ENCODE measurements at places on chromosomes 7 and 10.

DNA sequence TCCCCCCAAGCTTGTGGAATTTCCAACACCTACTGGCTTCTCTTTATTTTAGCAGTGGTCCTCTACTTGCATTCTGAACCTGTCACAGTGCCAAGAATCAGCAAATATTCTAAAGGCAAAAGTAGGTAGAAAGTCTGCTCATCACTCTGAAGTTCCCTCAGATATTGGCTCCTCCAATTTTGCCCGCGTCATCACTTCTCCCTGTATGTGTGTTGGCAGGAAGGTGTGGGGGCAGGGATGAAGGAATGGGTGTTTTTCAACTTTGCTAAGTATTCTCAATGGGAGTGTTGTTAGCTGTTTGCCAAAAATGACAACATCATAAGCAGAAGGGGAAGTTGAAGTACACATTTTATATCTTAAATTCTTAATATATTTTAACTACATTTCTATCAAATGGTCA is 226.2 kb downstream of the POLR1F start:
- no peak for DNase-seq

DNA sequence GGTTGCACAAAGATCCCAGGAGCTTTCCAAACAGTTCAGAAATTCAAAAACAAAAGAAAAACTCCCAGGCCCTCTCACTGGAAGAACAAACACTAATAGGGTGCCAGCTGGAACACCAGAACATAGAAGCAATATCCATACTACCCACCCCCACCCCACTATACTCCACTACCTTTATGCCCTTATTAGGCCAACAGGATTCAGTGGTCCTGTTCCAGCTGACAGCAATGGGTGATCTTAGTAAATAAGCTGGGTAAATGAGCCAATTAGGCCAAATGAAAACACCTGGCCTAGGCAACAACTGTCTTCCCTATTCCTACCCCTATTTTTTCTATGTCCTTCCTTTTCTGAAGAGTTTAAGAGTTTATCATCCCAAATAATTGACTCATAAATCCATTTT is 11.7 kb downstream of the NOC3L start:
- DNase-seq: no peak

DNA sequence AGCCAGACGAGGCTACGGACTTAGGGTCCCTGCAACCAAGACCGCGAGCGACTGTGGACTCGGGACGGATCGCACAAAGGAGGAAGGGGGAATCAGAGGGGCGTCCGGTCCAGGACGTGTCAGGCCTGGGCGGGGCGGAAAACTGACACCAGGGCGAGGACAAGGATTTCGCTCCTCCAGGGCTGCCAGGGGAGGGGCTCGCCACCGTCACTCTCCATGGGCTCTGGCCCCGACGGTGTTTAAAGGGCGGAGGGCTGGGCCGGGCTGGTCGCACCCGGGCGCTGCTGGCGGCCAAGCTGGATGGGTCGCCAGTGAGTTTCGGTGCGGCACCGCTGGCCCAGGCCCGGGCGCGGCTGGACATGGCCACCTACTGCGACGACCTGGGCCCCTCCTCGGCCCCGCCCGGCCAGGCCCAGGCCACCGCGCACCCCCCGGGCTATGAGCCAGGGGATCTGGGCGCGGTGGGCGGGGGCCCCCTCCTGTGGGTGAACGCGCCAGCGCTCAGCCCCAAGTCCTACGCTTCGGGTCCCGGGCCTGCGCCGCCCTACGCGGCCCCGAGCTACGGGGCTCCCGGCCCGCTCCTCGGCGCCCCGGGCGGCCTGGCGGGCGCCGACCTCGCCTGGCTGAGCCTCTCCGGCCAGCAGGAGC is at the start of gene FOXI2:
FOXI2 (plus strand) TSS at position 271 of the 648 bp plus-strand sequence; CDS start at position 360, 89 bp downstream.
- DNase-seq: no peak

DNA sequence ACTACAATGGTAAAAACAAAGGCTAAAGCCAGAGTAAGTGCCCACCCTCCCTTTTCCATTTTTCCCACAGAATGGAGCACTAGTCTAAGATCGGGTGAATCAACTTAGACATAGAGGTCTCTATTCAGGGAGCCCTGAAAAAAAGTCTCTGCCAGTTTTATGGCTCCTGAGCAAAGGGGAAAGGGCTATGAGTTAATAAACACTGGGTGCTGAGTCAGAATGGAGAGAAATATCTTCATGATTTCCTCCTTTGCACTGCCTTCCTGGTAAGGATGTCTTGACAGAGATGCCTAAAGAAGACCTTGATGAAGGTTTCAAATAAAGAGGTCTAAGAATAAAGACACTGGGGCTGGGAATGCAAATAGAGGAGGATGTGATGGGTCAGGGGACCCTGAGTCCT is 607.4 kb upstream of the MBL2 start:
- DNase-seq: no peak

GRCh38 chr7:24825931-24826661 is 68.8 kb upstream of the GSDME start:
- DNase-seq: no peak

GRCh38 chr10:53899463-53900160 is 901.4 kb downstream of the PCDH15 start:
- DNase-seq: no peak

GRCh38 chr10:126041804-126042231 is 145.5 kb downstream of the FANK1 start:
- peak; percentile 86 for DNase-seq
